ENCODE measurements at places on chromosomes 1 and 21.

DNA sequence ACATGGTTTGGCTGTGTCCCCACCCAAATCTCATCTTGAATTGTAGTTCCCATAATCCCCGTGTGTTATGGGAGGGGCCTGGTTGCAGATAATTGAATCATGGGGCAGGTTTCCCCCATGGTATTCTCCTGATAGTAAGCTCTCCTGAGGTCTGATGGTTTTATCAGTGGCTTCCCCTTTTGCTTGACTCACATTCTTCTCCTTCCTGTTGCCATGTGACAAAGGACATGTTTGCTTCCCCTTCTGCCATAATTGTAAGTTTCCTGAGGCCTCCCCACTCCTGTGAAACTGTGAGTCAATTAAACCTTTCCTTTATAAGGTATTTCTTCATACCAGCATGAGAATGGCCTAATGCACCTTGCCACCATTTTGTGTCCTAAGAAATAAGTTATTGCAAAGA is 415.0 kb downstream of the COL11A1 start:
- no peak for DNase-seq

GRCh38 chr21:31802331-31802730 is 70.4 kb upstream of the SCAF4 start:
- DNase-seq = no peak

- peak; percentile 60 for DNase-seq
These were observed 7.7 kb upstream of the GPATCH4 start for GRCh38 chr1:156608981-156609380.

DNA sequence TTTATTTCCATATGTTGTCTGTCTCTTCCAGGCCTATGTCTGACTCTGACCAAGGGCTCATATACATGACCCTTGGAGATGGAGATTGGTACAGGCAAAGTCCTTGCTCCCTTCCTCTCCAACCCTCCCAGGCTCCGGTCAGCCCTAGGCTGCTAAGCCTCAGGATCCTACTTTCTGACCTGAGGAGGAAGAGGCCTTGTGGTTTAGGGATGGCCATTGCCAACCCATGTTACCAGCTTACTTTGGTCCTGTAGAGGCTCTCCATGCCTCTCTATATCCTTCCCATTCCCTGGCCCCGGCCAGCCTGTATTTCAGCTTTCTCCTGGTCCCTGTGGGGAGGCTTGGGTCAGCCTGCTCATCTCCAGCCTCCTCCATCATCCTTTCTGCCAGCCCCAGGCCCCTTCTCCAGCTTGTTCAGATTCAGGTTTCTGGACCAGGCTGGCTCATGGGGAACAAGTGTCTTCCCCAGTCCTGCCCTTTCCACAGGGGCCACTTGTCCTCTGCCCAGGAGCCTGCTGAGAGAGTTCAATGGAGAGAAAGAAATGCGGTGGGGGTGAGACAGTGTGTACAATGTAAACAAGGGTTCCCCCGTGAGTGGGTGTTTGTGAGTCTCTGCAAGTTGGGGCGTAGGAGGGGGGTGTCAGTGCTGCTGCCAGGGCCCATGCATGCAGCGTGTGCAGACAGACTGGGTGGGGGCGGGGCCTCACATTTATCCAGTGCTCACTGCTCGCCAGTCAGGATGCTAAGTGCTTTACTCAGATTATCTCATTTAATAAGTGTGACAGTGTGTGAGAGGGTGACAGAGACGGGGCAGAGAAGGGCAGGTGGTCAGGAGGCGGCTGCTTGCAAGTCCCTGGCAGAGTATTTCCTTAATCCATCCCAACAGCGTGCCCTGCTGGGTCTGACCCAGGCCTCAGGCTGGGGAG is 31.3 kb upstream of the FOXO6 start:
- DNase-seq = no peak

Data from CD4-positive, alpha-beta T cell treated with Interleukin-4 for 4 hours (primary cell).